ENCODE measurements at places on chromosomes 2 and 18. TPM values are rescaled to one million over a fixed set of nuclear protein-coding genes. Genes with fewer than 3 reads are reported as not detected.

DNA sequence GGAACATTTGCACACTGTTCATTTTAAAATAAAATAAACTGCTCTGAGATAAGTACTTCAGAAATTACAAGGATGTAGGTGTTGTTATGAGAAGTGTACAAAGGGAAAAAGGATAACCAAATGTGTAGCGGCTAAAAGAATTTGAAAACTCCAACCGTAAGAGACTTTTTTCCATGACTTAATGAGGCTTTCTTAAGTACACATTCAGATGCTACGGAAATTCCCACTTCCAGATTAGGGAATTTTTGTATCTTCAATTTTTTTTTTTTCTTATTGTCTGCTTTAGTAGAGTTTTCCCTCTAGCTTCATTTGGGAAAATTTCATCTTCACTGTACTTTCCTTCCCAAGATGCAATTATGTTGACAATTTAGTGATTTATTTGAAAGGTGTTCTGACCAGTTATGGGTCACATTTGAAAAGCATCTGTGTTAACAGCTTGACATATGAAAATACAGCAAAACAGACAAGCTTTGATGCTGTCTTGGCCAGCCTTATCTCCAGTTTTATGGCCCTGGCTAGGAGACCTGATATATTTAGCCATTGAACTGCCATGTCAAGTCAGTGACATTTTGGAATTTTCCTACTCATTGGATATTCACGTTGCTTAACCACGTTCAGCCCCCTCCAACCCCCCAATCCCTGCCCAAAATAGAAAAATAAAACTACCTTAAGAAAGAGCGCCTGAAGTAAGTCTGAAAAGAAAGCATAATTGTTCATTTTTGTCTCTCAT lies 105.6 kb downstream of the FEZ2 start:
- no peak for DNase-seq

DNA sequence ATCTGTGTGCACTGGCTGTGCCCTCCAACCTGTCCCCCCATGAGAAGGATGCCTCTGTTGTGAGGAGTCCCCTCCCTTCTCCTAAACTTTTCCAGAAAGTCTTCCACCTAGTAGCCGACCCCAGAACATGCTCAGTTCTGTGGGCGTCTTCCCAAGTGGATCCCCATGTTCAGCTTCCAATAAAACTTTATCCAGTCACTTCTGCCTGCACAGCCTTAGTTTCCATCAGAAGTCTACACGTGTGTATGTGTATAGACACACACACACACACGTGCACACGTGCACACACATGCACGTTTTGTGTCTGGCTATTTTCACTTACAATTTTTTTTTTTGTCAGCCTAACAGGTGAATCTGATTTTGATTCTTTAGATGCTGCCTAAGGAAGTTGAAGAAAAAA lies 115.1 kb downstream of the RTP5 start:
- DNase-seq: no peak

Gene FAM237A
- total RNA-seq: not detected

Gene TMEM198
- total RNA-seq: 4.3 TPM

Gene FOXI3
- total RNA-seq: not detected

Gene ZEB2
- 76.1 TPM for total RNA-seq

Gene SLC11A1
- total RNA-seq: 22.1 TPM

DNA sequence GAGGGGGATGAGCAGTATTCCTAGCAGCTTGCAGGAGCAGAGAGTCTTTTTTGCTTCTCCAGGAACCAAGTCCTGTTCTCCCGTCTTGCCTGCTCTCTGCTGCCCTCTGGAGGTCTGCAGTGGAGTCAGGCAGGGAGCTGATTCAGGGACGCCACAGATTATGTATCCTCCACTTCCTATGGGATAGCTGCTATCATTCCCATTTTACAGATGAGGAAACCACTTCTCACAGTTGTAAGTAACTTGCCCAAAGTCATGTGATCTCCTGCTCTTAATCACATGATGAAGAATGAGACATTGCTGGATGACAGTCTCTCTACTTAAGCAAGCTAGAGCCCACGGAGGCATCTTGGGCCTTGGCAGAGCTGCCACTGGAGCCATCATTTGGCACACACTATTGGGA lies 8.3 kb downstream of the SLC4A5 start:
- peak; percentile 78 for DNase-seq

DNA sequence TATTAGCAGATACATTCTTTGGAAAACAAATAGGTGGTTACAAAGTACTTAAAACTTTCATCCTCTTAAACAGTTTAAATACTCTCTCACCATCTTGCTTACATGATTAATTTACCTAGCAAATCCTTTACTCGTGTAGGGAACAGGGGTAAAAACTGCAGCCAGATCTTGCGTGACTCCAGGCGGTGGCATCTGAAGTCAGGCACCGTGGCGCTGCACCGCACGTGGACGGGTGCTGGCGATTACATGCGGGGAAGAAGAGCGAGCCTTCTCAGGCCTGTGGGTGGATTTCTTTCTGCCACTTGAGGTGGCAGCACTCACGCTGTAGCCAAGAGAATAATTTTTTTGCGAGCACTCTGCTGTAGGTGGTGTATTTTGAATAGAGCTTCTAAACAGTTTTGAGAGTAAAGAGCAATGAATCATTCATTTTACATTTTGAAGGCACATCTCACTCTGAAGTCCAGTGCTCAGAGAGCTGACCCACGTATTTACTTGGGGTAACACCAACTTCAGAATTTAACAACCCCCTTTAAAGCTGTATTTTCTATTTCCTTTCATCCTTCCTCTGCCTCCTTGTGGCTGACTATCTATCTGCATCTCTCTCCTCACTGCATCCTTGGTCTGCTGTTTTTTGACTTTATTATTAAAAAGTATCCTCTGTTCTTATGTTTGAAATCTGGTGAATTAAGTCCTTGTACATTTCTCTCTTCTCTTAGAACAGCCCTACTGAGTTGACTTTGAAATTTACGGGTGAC lies 68.9 kb downstream of the EPAS1 start:
- no peak for DNase-seq

Gene LYPD6B
- total RNA-seq: 0.28 TPM

GRCh38 chr2:127219171-127220070 lies 678 bp downstream of the CYP27C1 start:
- no peak for DNase-seq

DNA sequence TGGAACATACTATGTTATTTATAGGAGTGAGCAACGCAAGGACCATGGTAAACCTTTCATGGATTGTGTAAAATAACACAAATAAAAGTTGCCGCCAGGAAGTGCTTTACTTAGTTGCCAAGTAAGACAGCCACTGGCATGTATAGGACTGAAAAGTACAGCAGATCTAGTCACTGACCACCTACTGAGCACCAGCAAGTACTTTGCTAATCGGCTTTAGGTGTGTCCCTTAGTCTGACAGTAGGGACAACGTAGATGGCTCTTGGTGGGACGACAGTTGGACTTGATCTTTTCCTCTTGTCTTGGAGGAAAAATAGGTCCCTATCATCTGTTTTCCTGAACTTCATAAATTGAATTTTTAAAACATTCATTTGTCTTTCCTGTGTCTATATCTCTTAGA lies 13.6 kb upstream of the CXXC1 start:
- no peak for DNase-seq

- DNase-seq: peak; percentile 90
Measured at GRCh38 chr2:127649684-127650040, 3.7 kb downstream of the GPR17 start.

All from right atrium auricular region (tissue), 2 donors.